Left cardiac atrium (tissue), 4 donors: ENCODE measurements at places on chromosomes 16 and 17. TPM values are rescaled to one million over a fixed set of nuclear protein-coding genes. Genes with fewer than 3 reads are reported as not detected.

Gene MSLN
- 12.6 TPM for total RNA-seq

Gene STH
- total RNA-seq = not detected

DNA sequence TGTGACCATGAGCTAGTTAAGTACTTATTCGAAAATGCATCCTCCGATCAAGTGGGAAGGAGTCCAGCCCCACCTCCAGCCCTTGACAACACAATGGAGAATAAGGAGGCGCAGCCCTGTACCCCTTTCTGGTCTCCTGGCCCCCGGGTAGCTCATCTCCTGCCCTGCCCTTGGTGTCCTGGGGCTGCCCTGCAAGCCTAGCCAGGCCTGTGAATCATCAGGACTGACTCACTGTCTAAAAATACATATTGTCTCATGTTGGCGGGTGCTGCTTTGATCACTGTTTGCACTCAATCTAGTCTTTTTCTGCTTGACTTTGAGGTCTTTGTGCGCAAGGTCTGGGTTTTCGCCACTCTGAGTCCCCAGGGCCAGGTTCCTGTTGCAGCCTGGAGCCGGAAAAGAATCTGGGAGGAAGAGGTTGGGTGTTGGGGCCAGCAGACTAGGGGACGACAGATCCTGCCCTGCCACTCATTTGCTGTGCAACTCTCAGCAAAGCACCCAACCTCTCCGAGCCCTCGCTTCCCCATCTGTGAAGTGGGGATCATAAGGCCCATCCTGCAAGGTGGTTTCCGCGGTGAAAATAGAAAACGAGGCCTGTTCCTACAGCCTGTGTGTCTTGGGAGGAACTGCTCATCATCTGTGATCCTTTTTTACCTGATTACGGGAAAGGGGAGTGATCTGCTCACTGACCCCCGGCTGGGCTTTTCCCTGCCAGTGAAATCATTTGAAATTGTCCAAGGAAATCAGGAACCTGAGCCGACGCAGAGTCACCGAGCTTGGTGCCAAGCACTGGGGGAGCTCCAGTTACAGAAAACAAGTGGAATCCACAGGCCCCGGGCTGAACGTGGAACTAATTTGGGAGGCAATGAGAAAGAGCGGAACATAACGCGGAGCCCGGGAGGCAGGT lies 230.4 kb downstream of the PARN start:
- DNase-seq = peak; percentile 49

- DNase-seq = no peak
Measured at GRCh38 chr16:51224317-51224716, 73.2 kb upstream of the SALL1 start.

Gene CRHR1
- not detected for total RNA-seq

GRCh38 chr16:12543700-12544476 lies 259.8 kb downstream of the CPPED1 start:
- DNase-seq = no peak

GRCh38 chr16:1981398-1981836 lies at the start of gene NOXO1:
TSS of gene NOXO1 (minus strand) at chr16:1981469. CDS start at chr16:1981179, 290 bp downstream.
- no peak for DNase-seq

- no peak for DNase-seq
Measured at GRCh38 chr16:68257251-68257905, 6.9 kb upstream of the SLC7A6 start.

Gene ZMYND15
- total RNA-seq = 0.21 TPM

Gene CCL17
- not detected for total RNA-seq

DNA sequence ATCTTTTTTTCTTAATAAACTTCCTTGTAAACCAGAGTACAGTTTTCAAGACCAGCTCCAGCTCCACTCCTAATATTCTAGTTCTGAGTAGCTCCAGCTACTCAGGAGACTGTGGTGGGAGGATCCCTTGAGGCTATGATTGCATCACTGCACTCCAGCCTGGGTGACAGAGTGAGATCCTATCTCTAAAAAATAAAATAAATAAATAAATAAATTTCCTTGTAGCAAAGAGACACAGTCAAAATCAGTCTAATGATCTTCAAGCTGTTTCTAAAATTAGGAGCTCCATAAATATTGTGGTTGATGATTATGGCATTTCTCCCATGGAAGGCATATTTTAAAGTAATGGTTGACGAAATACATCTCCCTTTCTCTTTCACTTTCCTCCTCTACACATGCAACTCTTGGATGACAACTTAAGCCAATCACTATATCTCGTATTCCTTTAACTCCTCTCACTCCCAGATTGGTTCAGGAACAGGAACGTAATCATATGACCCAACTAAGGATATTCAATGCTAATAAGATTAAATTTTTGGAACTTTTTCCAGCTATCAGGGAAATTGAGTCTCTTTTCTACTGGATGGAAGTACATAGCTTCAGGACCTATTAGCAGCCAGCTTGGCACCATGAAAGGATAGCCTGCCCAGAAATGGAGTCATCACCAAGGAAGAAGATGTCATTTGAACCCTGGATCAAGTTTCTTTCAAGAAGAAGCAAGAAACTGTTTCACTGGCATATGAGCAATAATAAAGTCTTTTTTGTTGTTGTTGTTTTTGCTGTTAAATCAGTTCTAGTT lies 42.1 kb upstream of the TAOK1 start:
- DNase-seq = no peak

GRCh38 chr17:7889166-7889955 lies 772 bp downstream of the CHD3 start:
- peak; percentile 97 for DNase-seq

DNA sequence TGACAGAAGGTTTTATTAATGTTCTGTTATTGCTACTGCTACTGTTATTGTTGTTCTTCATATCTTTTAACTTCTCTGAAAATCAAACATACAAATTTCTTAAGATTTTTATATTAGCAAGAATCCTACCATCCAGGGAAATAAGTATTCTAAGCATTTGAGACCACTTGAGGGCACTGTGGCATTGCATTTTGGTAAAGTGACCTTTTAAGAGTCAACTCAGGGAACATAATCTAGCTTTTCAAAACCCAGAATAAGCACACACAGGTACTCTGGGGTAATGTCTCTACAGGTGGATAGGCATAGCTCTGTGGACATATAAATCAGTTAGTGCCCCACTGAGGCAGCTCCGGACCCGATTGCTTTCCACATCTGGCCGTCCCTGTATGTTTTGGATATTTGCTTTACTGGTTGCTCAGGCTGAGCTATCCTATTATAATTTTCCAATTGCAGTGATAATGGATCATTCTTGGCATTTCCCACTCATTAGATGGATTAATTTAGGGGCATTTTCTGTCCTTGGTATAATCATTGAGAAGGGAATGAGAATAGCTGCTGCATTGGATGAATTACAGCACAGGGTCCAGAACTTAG lies 1425.1 kb upstream of the CDH8 start:
- no peak for DNase-seq

Gene SPN
- 1.4 TPM for total RNA-seq

Gene DNAI2
- total RNA-seq = not detected

- peak; percentile 40 for DNase-seq
Measured at GRCh38 chr17:42678951-42679491, 2.2 kb upstream of the PLEKHH3 start.

Gene DCUN1D3
- 15.6 TPM for total RNA-seq

DNA sequence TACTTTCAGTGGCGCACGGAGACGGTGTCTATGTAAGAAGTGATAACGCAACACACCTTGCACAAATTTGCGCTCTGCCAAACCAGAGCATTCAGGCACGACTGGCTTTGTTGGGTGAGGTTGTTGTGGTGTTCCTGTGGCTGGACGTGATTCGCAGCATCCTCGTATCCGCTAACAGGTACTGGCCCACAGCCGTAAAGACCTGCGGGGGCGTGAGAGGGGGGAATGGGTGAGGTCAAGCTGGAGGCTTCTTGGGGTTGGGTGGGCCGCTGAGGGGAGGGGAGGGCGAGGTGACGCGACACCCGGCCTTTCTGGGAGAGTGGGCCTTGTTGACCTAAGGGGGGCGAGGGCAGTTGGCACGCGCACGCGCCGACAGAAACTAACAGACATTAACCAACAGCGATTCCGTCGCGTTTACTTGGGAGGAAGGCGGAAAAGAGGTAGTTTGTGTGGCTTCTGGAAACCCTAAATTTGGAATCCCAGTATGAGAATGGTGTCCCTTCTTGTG lies 510.9 kb downstream of the KCNJ18 start:
- no peak for DNase-seq

- no peak for DNase-seq
Measured at GRCh38 chr16:72856797-72857196, 191.1 kb downstream of the ZFHX3 start.

Gene TMEM88
- total RNA-seq = 32.5 TPM

Gene DPEP2
- total RNA-seq = 2.7 TPM

Gene CRISPLD2
- 58.3 TPM for total RNA-seq

GRCh38 chr16:63349961-63350360 lies 1313.7 kb upstream of the CDH8 start:
- no peak for DNase-seq

DNA sequence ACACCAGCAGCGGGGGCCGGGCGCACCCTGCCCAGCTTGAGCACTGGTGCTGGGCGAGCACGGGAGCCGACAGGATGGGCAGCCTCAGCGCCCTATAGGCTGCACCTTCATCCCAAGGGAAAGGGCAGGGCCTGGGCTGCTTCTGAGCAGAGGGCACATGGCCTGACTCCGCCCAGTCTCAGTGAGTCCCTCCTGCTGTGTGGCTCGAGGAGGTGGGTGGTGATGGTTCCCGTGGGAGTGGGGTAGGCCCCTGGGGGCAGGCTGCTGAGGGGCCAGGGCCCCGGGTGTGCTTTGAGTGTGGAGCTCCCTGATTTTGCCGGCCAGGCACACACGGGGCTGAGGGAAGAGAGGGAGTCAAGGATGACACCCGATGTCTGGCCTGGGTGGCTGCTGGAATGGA lies 37.9 kb downstream of the TSC2 start:
- DNase-seq = no peak

Gene SPG7
- 78.5 TPM for total RNA-seq

Gene TBC1D3G
- total RNA-seq = not detected

DNA sequence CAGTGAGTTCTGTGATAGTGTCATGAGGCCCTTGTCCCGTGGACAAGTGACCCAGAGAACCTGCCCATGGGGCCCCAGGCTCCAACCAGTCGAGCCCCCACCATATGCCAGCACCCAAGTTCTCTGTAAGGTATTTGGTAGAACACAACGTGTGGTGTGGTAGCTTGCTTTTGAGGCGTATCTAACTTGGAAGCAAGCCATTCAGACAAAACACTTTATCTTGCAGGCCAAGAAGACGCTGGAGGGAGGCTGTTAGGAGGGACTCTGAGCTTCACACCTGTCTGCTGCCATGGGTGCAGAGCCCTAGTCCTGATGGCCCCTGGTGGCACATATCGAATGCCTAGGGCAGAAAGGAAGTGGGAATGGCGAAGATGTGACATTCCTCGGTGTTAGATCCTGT lies 1.6 kb downstream of the NDUFAF8 start:
- no peak for DNase-seq

Gene KCNJ2
- 4.8 TPM for total RNA-seq

DNA sequence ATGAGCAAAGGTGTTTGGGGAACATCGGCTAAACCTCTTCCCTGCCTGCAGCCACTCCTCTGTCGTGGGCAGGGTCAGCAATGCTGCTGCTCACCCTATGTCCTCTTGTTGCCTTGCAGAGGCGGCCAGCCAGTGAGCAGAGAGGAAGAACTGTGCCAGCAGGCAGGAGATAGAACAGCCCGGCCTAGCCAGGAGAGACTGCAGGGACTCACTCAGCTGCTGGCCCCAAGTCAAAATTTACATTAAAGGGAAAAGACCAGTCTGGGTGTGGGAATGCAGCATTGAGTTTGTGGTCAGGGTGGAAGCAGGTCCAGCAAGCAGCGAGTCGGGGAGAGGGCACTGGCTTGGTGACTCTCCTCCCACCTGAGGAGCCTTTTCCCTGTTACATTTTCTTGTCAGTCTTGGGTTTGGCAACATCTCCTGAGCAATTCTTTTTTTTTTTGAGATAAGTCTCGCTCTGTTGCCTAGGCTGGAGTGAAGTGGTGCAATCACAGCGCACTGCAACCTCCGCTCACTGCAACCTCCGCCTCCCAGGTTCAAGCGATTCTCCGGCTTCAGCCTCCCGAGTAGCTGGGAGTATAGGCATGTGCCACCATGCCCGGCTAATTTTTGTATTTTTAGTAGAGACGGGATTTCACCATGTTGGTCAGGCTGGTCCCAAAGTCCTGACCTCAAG lies 22.7 kb downstream of the LIG3 start:
- peak; percentile 41 for DNase-seq

Gene IRX5
- 0.27 TPM for total RNA-seq

GRCh38 chr16:11672206-11673090 lies 4.2 kb downstream of the SNN start:
- DNase-seq = no peak

- DNase-seq = no peak
Measured at GRCh38 chr17:65552214-65552613, 9.2 kb downstream of the AXIN2 start.

DNA sequence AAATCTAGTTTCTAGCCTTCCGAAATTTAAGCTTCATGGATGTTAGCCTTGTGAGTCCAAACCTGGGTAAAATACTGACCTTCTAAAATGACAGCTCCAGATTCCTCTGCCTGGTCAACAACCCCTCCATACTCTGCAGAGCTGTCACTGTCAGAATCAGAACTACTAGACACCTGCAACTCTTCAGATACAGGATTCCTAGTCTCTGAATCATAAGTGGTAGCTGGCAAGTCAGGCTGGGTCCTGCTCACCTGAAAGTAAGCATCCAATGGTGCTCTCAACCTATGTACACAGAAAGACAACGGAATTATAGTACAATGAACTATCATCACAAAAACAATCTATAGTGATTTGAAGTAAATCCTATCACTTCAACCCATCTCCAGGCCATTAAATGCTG lies 14.8 kb downstream of the RFWD3 start:
- no peak for DNase-seq

GRCh38 chr17:50465171-50465570 lies 3.5 kb downstream of the CHAD start:
- DNase-seq = no peak

DNA sequence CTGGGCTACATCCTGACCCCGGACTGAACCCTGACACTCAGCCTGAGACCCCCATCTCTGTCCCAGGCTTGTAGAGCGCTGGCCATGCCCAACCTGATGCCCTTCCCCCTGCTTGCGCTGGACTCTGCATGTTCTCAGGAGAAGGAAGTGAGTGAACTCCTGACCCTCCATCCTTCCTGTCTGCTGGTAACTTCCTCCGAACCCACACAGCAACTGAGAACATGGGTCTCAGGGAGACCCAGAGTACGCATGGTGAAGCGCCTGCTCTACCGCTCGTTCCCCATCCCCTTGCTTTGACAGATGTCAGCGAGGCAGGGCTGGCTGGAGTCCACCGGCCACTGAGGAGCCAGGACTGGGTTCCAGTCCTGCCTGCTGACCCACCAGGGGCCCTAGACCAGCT lies 6.1 kb downstream of the CAMKK1 start:
- no peak for DNase-seq
